ENCODE measurements at places on chromosomes 6 and 20. TPM values are rescaled to one million over a fixed set of nuclear protein-coding genes. Genes with fewer than 3 reads are reported as not detected.

The ANGPT4 gene
- total RNA-seq, result not detected

The DNMT3B gene
- 1.9 TPM for total RNA-seq

The KHDC3L gene
- total RNA-seq, result not detected

The KHDRBS2 gene
- total RNA-seq, result not detected

The PRDM13 gene
- total RNA-seq, result not detected

The MMUT gene
- total RNA-seq, result 15.1 TPM

The RGS19 gene
- 9.2 TPM for total RNA-seq

The IL17A gene
- not detected for total RNA-seq

The PXMP4 gene
- 3.6 TPM for total RNA-seq

The SNAP91 gene
- total RNA-seq, result not detected

The FOXS1 gene
- total RNA-seq, result not detected

The ADGRF5 gene
- total RNA-seq, result 0.48 TPM

The ADAM33 gene
- total RNA-seq, result not detected

The GMNN gene
- total RNA-seq, result 8.7 TPM

The PREX1 gene
- under 0.01 TPM for total RNA-seq

The TIAM2 gene
- total RNA-seq, result 3.4 TPM

The TCP1 gene
- 222 TPM for total RNA-seq

The MOXD1 gene
- under 0.01 TPM for total RNA-seq

Measured in tracheal epithelial cell (primary cell).